ENCODE measurements at places on chromosomes 2 and 18.

DNA sequence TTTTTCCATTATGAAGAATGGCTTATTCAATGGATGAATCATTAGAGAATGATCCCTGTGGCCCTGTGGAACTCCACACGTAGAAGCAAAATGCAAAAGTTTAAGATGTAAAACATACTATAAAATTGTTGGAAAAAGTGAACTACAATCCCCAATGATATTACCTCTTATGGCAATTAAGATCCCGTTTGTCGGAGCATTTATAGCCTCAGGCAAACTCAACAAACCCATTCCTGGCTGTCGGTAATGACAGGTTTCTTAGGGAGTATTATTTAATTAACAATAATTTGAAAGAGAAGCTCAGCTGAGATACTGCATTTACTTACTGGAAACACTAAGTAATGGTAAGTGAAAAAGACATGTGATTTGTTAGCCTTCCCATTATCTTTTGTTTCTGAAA, 138.3 kb downstream of the CDH20 start:
- DNase-seq: peak; percentile 8

- DNase-seq: no peak
Observed at GRCh38 chr2:16006537-16007166, 66.3 kb downstream of the MYCN start.

GRCh38 chr2:46082531-46083485, 214.4 kb upstream of the EPAS1 start:
- DNase-seq: peak; percentile 91

GRCh38 chr18:9712611-9713010, 4.5 kb downstream of the RAB31 start:
- peak; percentile 27 for DNase-seq

- no peak for DNase-seq
Observed at GRCh38 chr2:39728941-39729351, 50.1 kb downstream of the THUMPD2 start.
